Stimulated activated CD4-positive, alpha-beta T cell treated with anti-CD3 and anti-CD28 coated beads, TNF-alpha, amount 100 ng/mL, for 24 hours (primary cell): ENCODE measurements at places on chromosomes 16 and 17.

GRCh38 chr17:59840329-59841090 lies 52.2 kb downstream of the TUBD1 start:
- DNase-seq = no peak

DNA sequence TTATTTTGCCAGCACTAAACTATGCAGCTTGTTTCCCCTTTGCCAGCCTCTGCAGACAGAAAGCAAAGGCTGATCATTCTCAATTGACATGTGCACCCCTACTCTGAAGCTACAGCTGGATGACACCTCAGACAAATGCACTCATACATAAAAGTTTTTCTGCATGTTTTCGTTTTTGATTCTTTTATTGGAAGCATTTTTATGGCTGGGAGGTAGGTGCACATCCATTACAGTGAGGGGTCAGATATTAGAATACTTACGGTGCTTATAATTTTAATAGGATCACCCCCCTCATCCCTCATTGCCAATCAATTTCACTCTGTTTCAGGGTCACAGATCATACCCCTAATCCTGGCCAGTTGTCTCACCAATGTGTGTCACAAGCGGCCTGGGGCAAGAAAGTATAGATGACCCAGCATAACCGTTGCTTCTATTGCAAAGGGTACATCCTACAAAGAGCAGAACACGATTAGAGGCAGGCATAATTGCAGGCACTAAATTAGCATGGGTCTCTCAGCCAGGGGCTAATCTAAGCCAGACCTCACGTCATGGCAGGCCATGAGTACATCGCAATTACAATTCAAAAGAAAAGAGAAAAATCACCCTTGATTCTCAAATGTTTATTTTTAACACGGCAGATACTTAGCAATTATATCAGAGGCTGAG lies 89.5 kb upstream of the SOX9 start:
- no peak for DNase-seq

GRCh38 chr17:78667741-78668640 lies 90.8 kb upstream of the DNAH17 start:
- DNase-seq = no peak

DNA sequence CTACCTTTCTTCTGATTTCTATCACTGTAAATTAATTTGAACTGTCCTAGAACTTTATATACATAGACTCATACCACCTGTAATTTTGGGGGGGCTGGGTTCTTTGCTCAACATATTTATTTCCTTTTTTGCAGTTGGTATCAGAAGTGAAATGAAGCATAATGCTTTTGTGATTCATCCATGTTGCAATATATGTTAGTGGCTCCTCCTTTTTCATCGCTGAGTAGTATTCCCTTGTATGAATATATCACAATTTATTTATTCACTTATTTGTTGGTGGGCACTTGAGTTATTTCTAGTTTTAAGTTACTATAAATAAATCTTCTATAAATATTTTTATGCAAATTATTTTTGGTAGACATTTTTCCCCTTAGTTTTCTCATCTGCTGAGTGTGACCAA lies 336.4 kb downstream of the HS3ST3B1 start:
- no peak for DNase-seq

DNA sequence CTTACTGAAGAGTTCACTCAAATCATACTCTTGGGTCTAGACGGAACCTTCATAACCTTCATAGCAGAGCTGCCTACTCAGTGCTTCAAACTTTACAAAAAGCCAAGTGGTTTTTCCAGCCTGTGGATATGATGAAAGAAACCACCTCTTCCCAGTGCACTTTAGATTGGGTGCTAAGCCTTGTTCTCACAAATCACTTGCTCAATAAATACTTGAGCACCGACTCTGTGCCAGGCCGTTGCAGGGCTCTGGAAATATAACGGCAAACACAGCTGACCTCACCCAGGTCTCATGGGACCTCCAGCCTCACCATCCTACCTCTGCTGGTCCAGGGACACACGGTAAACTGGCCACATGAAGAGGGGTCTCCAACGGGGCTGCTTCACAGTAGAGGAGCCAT lies 35.7 kb downstream of the CDRT4 start:
- DNase-seq = no peak

- DNase-seq = no peak
These were observed 28.4 kb upstream of the RBFOX1 start for GRCh38 chr16:7304279-7304678.
